CD4-positive, alpha-beta T cell (primary cell): ENCODE measurements at places on chromosomes 6 and 20. TPM values are rescaled to one million over a fixed set of nuclear protein-coding genes. Genes with fewer than 3 reads are reported as not detected.

GRCh38 chr20:21229163-21229562, 74.0 kb upstream of the XRN2 start:
- H3K27me3 ChIP-seq: no peaks in the 10 kb centered on the region
- no peaks in the 10 kb centered on the region for H3K4me1 ChIP-seq
- no peak overlapping the region for H3K27ac ChIP-seq
- no peak overlapping the region for H3K4me3 ChIP-seq
- H3K36me3 ChIP-seq: peaks cover 20% of the 10 kb centered on the region

- no peak for DNase-seq
- no peaks in the 10 kb centered on the region for H3K4me1 ChIP-seq
- no peak overlapping the region for H3K27ac ChIP-seq
- no peak overlapping the region for H3K4me3 ChIP-seq
- H3K36me3 ChIP-seq: no peaks in the 10 kb centered on the region
- H3K27me3 ChIP-seq: no peaks in the 10 kb centered on the region
These were observed 40.0 kb downstream of the PLG start for GRCh38 chr6:160742090-160742489.

DNA sequence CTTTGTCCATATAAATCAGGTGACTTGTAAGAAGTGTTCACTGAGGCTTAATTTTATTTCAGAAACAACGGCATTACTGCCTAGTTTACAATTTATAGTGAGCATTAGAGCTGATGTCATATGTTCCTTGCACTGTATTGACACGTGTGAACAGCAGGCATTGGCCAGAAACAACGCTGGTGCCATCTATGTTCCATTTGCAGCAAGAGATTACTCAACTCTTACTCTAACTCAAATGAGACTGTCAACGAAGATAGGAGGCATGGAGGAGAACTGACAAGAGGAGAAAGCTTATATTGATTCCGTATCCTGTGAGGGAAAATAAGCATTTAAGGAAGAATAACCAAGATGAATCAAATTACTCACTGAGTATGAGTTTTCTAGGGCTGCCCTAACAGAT, 48.4 kb downstream of the MTFR2 start:
- H3K27ac ChIP-seq: no peak overlapping the region
- H3K4me3 ChIP-seq: no peak overlapping the region
- H3K36me3 ChIP-seq: no peaks in the 10 kb centered on the region
- H3K4me1 ChIP-seq: no peaks in the 10 kb centered on the region
- DNase-seq: no peak
- H3K27me3 ChIP-seq: no peaks in the 10 kb centered on the region

GRCh38 chr6:88708197-88708744, 255.1 kb downstream of the RNGTT start:
- no peak overlapping the region for H3K27ac ChIP-seq
- H3K4me3 ChIP-seq: no peak overlapping the region
- no peaks in the 10 kb centered on the region for H3K27me3 ChIP-seq

DNA sequence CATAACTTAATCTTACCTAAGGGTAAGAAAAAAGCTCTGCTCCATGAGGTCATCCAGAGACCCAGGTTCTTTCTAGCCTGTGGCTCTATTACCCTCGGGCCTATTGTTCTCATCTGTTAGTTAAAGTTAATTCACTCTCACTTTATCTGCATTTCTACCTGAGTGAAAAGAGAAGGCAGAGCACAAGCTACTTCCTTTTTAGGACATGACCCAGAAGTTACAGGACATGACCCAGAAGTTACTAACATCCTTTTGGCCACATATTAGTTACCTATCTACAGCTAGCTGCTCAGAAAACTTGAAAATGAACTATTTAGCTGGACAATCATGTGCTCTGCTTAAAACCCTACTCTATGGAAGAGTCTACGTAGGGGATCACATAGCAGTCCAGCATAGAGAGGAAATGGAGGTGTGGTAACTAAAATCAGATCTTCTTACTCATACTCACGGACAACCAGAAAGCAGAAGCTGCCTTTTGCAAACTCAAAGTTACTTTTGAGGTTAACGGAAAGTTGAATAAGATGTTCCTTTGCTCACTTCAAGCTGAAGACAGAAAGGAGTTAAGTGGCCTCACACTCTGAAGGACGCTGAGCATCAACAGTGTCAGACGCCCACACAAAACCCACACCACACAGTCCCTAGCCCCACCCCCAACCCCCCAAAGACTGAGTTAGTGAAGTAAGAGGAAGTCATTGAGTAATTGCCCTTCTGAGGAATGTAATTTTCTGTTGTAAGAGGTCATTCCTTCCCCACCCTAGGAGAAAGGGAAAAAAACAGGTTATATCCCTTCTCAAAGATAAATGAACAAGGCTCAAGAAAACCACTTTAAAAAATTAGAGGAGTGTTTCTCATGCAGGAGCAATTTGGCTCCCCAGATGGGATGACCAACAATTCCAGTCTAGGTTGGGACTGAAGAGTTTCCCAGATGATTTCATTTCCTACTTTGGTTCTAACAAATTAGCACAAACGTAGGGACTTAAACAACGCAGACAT, 45.9 kb upstream of the TAB2 start:
- H3K27ac ChIP-seq: peak overlapping the region; percentile 52
- DNase-seq: no peak
- H3K4me1 ChIP-seq: peaks cover 31% of the 10 kb centered on the region
- no peaks in the 10 kb centered on the region for H3K27me3 ChIP-seq
- H3K4me3 ChIP-seq: no peak overlapping the region
- no peaks in the 10 kb centered on the region for H3K36me3 ChIP-seq

DNA sequence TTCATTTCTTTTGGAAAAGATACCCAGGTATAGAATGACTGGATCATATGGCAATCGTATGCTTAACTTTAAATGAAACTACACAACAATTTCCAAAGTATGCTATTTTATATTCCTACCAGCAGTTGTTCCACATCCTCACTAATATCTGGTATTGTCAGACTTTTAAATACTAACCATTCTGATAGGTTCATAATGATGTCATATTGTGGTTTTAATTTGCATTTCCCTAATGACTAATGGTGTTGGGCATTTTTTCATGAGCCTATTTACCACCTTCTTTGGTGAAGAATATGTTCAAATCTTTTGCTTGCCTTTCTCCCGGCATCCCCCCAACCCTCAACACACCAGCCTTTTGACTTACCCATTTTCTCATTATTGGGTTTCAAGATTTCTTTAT, 96.2 kb upstream of the HMGN3 start:
- H3K4me1 ChIP-seq: no peaks in the 10 kb centered on the region
- peaks cover 3% of the 10 kb centered on the region for H3K27me3 ChIP-seq
- DNase-seq: no peak
- H3K27ac ChIP-seq: no peak overlapping the region
- H3K4me3 ChIP-seq: no peak overlapping the region
- H3K36me3 ChIP-seq: no peaks in the 10 kb centered on the region

- H3K4me1 ChIP-seq: no peaks in the 10 kb centered on the region
- no peak overlapping the region for H3K27ac ChIP-seq
- H3K4me3 ChIP-seq: no peak overlapping the region
- H3K27me3 ChIP-seq: no peaks in the 10 kb centered on the region
These were observed 109.8 kb downstream of the CHD6 start for GRCh38 chr20:41508335-41508734.

GRCh38 chr6:129552413-129552812, 157.6 kb downstream of the ARHGAP18 start:
- no peaks in the 10 kb centered on the region for H3K27me3 ChIP-seq
- no peak overlapping the region for H3K27ac ChIP-seq
- H3K36me3 ChIP-seq: no peaks in the 10 kb centered on the region
- no peaks in the 10 kb centered on the region for H3K4me1 ChIP-seq
- DNase-seq: no peak

DNA sequence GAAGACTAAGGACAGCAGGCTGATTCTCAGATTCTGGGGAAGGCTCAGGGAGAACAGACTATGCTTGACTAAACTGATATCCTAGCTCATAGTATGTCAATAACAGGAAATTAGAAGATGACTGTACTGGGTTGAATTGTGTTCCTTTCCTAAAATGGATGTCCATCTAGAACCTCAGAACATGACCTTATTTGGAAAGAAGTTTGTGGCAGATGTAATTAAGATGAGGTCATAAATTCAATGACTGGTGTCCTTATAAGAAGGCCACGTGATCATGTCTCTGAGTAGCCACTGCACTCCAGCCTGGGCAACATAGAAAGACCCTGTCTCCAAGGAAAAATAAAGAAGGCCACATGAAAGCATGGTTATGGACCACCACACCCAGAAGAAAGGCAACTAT, 113.9 kb upstream of the STMND1 start:
- no peaks in the 10 kb centered on the region for H3K27me3 ChIP-seq
- H3K4me1 ChIP-seq: no peaks in the 10 kb centered on the region
- H3K36me3 ChIP-seq: no peaks in the 10 kb centered on the region
- H3K4me3 ChIP-seq: no peak overlapping the region
- DNase-seq: no peak

- no peaks in the 10 kb centered on the region for H3K27me3 ChIP-seq
- no peak for DNase-seq
- H3K4me1 ChIP-seq: peaks cover 5% of the 10 kb centered on the region
- peaks cover 76% of the 10 kb centered on the region for H3K36me3 ChIP-seq
These were observed 352.9 kb downstream of the ESR1 start for GRCh38 chr6:152160346-152160745.

DNA sequence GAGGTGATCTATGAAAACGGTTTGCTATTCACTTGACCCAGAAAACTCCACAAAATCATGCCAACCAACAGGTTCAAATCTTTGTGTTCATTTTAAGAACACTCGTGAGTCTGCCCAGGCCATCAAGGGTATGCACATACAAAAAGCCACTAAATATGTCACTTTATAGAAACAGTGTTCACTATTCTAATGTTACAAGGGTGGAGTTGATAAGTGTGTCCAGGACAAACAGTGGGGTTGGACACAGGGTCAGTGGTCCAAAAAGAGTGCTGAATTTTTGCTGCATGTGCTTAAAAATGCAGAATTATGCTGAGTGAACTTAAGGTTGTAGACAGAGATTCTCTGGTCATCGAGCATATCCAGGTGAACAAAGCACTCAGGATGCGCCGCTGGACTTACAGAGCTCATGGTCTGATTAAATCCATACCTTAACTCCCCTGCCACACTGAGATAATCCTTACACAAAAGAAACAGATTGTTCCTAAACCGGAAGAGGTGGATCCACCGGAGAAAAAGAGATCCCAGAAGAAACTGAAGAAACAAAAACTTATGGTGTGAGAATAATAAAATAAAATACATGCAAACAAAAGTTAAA, 23.5 kb downstream of the KIAA0408 start:
- H3K4me3 ChIP-seq: no peak overlapping the region
- no peak overlapping the region for H3K27ac ChIP-seq
- no peak for DNase-seq
- no peaks in the 10 kb centered on the region for H3K36me3 ChIP-seq
- H3K27me3 ChIP-seq: no peaks in the 10 kb centered on the region

DNA sequence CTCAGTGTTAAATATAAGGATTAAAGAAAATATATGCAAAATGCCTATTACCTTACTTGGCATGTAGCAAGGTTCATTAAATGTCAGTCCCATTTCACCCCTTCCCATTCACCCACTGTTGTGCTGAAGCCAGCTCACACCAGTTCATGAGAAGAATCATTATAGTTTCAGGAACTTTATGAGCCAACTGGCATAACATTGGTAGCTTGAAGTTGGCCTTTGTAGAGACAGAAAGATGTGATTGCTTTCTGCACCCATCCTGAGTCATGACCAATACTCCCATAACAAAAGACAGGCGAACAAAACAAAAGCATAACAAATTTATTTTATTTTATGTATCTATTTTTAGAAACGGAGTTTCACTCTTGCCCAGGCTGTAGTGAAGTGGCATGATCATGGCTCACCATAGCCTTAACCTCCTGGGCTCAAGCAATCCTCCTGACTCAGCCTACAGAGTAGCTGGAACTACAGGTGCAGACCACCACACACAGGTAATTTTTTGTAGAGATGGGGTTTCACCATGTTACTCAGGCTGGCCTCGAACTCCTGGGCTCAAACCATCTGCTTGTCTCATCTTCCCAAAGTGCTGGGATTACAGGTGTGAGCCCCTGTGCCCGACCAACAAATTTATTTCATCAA, 17.6 kb upstream of the IER3 start:
- H3K36me3 ChIP-seq: no peaks in the 10 kb centered on the region
- no peak for DNase-seq
- no peaks in the 10 kb centered on the region for H3K27me3 ChIP-seq
- no peak overlapping the region for H3K27ac ChIP-seq
- no peak overlapping the region for H3K4me3 ChIP-seq

DNA sequence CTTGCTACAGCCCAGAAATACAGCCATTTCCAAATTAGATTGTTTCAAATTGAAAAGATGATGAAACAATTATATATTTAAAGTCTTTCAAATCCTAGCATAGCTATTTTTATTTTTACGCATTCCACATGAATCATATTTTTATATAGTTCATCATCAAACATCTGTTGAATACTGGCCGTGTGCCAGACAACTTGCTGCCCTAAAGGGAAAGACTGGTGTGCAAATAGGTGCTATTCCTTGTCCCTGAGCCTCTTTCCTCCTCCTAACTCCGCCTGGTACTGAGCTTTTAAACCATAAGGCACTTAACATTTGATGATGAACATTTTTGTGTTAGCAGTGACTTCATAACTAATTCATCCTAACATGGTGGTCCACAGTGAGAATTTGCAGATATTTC, 18.7 kb upstream of the PLCG1 start:
- no peaks in the 10 kb centered on the region for H3K27me3 ChIP-seq
- H3K4me3 ChIP-seq: no peak overlapping the region
- no peak for DNase-seq
- H3K36me3 ChIP-seq: peaks cover 93% of the 10 kb centered on the region
- no peak overlapping the region for H3K27ac ChIP-seq
- H3K4me1 ChIP-seq: peaks cover 5% of the 10 kb centered on the region

- no peak for DNase-seq
- no peaks in the 10 kb centered on the region for H3K27me3 ChIP-seq
- H3K27ac ChIP-seq: no peak overlapping the region
- no peaks in the 10 kb centered on the region for H3K36me3 ChIP-seq
These were observed 47.2 kb downstream of the METTL24 start for GRCh38 chr6:110310861-110311446.

Gene SEMG1
- total RNA-seq: not detected

Gene SULF2
- 1.5 TPM for total RNA-seq

Gene EDN1
- 0.80 TPM for total RNA-seq

Gene TBXT
- total RNA-seq: not detected

Gene NSFL1C
- 53.2 TPM for total RNA-seq

Gene SLC12A5
- 2.4 TPM for total RNA-seq

Gene GNRH2
- total RNA-seq: not detected

Gene PRDM13
- total RNA-seq: not detected

Gene RPS10
- total RNA-seq: 3,088 TPM
